NCI-H187 (cell line): ENCODE measurements at places on chromosomes 13 and 19.

GRCh38 chr13:50228527-50228926 is 213.3 kb downstream of the KCNRG start:
- DNase-seq = no peak

DNA sequence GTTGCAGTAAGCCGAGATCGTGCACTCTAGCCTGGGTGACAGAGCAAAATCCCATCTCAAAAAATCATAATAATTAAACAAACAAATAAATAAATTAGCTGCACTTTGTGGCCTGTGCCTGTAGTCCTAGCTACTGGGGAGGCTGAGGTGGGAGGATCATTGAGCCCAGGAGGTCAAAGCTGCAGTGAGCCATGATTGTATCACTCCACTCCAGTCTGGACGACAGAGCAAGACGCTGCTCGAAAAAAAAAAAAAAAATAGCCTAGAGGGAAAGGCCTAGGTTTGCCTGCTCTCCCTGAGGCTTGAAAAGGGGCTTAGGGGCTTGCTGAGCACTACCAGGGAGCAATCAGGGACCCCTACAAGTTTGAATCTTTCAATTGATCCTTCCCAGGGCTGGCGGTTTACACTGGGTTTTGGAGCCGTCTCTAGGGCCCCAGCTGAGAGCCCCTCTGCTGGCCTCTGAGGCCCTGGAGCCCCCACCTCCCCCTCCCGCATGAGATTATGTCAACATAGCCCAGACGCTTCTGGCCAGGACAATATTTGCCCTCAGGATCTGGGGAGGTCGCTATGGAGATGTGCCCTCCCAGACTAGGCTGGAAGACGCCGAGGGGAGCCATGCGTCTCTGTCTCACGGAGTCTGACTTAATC is 10.4 kb upstream of the GIPR start:
- no peak for DNase-seq

DNA sequence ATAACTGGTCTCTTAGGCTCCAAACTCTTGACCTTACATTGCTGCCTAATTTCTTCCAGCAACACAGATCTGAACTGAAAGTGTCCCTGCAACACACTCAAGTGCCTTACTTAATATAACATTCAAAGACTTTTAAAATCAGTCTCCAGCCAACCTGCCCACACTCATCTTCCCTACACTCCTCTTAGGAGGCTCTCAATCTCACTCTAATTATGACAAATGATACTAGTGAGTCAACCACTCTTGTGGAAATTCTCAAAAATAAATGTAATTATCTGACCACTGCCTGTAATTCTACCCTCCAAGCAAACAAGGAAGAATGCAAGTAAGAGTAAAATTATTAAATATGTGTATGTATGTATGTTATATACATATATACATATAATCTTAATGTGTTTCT is 348.1 kb upstream of the MIR17HG start:
- peak; percentile 59 for DNase-seq

DNA sequence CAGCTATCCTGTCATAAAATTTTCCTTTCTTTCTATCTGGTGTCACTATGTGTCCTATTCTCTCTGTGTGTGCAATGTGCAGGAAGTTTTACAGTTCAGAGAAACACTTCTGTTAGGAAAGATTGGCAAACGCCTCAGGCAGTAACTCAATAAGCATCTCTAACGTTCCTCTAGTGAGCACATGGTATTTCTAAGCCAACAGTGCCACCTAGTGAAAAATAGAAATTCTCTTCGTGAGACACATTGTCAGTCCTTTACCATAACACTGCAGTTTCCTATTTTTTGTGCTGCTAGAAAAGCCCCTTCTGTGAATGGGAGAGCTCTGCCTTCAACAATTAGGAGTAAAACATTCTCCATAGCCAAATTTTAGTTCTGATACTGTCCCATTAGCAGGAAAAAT is 50.7 kb downstream of the ZNF723 start:
- no peak for DNase-seq

GRCh38 chr19:34960940-34961679 is 2.9 kb downstream of the ZNF792 start:
- DNase-seq = no peak

GRCh38 chr13:35906636-35907035 is 224.5 kb downstream of the DCLK1 start:
- DNase-seq = no peak

- no peak for DNase-seq
These were observed 825 bp downstream of the GMIP start for GRCh38 chr19:19642506-19643157.

GRCh38 chr13:32408296-32409000 is 19.5 kb downstream of the N4BP2L1 start:
- no peak for DNase-seq

DNA sequence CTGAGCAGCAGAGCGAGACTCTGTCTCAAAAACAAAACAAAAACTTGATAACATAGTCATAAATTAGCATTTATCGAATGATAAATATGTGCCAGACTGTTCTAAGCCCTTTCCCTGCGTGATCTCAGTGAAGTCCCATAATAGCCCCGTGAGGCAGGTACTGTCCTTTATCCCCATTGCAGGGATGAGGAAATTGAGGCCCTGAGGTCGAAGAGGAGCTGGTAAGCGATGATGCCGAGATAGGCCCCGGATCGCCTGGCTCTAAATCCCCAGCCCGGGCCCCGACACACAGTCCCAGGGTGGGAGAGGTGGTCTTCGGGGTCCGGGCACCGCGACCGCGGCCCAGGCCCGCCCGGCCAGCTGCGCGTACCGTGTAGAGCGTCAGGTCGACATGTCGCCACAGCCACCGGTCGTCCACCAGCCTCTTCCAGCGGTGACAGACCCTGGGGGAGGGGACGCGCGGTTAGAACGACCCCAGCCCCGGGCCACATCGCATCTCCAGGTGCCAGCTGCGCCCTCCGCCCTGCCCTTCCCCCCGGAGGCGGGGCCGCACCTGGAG is 625 bp downstream of the FBXL12 start:
- no peak for DNase-seq

GRCh38 chr13:24179486-24179850 is 18.9 kb downstream of the SPATA13 start:
- DNase-seq = no peak

GRCh38 chr19:17302391-17303166 is 646 bp downstream of the ABHD8 start:
- no peak for DNase-seq

DNA sequence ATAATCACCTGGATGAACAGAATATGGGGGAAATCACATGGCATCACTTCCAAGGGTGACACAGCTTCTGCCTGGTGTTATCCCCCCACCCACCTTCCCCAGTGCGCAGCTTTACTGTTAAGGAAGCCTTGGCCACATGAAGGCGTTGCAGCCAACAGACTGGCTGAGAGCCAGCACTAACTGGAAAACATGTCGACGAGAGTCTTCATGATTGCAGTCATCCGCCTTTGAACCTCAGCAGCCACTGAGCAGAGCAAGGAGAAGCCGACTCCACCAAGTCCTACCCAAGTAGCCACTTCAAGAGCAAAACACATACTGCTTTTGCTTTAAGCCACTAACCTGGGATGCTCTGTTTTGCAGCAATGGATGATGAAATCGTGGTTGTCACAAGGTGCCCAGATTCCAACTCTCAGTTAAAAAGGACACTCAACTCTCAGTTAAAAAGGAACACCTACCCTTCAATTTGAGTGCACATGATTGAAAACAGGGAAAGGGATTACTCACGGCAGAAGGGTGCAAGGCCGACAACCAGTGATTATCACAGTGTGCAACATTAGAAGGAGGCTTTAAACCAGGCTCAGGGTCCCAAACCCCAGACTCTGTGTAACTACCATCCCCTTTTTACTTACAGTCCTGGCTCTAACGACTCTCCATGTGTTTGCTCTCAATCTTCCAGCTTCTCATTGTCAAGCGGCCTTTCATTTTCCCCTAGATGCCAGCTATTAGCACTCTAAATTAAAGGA is 149.1 kb downstream of the KLF12 start:
- no peak for DNase-seq

DNA sequence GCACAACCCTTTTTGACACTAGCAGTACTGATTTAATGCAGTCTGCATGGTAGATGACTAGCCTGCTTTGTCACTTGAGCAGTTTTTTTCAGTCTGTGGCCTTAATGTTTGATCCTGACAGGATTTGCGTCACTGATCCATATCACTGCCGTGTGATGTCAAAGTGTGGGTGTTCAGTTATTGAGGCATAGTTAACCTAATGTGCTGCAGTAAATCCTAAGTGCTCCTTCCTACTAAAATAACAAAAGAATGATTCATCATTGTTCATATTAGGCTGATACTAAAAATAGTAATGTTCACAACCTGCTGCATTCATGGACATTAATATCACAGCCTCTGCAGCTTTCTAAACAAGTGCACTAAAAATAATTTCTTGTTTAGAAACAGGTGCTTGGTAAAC is 121.9 kb upstream of the MLNR start:
- no peak for DNase-seq

- DNase-seq = no peak
These were observed 1445.7 kb downstream of the UQCRFS1 start for GRCh38 chr19:27767234-27767633.

- DNase-seq = no peak
These were observed 17.6 kb downstream of the CEBPG start for GRCh38 chr19:33390908-33391630.

DNA sequence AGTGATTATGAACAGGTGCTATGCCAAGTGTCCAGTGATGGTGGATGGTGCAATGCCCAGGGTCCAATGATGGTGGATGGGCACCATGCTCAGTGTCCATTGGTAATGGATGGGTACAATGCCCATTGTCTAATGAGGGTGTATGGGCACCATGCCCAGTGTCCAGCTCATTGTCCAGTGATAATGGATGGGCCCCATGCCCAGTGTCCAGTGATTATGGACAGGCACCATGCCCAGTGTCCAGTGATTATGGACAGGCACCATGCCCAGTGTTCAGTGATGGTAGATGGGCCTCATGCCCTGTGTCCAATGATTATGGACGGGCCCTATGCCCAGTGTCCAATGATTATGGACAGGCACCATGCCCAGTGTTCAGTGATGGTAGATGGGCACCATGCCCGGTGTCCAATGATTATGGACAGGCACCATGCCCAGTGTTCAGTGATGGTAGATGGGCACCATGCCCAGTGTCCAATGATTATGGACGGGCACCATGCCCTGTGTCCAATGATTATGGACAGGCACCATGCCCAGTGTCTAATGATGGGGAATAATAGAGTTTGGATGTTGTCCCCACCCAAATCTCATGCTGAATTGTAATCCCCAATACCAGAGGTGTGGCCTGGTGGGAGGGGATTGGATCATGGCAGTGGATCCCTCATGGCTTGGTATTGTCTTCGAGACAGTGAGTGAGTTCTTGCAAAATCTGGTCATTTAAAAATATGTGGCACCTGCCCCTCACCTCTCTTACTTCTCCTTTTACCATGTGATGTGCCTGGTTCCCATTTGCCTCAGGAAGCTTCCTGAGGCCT is 87.8 kb downstream of the ANKRD10 start:
- no peak for DNase-seq

DNA sequence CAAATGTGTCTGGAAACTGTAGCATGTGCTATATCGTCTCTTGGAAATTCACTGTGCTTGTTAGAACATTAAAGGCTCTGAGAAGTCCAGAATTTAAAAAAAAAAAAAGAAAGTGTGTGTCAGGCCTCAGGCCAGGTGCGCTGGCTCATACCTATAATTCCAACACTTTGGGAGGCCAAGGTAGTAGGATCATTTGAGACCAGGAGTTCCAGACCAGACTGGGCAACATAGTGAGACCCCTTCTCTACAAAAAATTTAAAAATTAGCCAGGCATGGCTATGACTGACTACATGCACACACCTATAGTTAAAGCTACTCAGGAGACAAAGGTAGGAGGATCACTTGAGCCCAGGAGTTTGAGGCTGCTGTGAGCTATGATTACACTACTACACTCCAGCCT is 4.9 kb downstream of the HNRNPUL1 start:
- no peak for DNase-seq

DNA sequence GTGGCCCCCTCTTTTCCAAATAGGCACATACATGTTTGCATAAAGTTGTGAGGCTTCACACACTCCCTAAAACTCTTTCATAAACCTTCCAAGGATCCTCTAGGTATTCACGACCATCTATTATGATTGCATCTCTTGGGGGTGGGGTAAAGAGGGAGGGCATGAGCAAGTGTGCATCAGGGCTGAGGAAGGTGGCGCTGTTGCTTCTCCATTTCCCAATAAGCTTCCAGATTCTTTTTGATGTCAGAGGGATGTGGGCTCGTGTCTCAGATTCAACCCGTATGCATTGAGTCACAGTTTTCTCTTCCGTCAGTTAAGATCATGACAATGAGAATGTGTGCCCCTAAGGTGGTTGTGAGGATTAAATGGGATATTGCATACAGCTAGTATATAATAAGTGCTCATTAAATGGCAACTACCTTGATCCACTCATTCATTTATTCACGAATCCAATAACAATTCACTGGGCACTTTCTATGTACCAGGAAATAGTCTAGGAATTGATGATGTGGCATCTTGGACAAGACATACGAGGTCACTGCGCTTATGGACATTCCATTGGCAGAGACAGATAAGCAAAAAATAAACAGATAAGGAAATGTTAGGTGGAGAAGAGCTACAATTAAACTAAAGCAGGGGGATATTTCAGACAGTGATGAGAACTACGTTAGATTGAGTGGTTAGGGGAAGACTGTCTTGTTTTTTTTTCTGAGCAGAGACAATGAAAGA is 10.3 kb downstream of the CYP2B6 start:
- no peak for DNase-seq

DNA sequence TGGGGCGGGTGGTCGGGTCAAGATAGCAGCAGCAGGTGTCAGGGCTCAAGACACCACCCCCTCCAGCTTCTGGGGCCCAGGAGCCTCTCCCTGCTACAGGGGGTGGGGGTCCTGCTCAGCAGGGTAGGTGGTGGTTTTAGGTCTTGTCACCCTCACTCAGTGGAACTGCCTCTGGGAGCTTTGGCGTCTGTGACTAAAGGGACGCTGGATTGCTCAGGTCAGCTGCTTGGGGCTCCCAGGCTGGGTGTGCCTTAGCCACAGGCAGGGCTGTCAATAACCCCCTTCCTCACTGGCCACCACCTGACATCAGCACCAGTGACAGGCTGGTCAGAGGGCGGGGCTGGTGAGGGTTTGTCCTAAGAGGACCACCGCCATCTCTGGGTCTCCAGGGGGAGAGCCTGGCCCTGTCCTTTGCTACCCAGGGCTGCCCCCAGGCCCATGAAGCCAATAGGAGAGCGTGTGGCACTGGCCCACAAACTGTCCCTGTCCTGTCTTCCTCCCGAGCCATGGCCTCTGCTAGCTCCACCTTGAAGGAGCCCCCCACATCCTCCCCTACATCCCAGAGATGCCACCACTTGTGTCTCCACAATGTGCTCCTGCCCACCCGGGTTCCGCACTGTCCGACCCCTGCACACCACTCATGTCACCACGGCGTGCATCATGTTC is 36.4 kb downstream of the MAU2 start:
- DNase-seq = no peak

DNA sequence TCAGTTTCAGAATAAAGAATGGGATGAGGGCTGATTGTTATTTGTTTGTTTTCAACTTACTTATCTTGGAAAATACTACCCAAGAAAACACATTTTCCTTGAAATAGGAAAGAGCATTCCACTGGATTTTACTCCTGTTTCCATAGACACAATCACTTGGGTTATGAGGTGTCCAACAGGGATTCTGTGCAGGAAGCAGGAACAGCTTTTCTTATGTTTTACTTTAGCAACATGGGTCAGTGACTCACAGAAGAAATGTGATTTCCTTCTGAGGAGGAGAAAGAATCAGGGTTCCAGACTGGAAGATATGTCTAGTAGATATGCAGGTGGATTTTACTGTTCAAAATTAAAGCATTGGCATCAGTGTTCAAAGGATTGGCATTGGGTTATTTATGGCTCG is 180.8 kb upstream of the GPC6 start:
- DNase-seq = no peak

GRCh38 chr13:28464861-28465460 is 30.0 kb downstream of the FLT1 start:
- DNase-seq = no peak
